ENCODE measurements at places on chromosomes 1 and 21.

DNA sequence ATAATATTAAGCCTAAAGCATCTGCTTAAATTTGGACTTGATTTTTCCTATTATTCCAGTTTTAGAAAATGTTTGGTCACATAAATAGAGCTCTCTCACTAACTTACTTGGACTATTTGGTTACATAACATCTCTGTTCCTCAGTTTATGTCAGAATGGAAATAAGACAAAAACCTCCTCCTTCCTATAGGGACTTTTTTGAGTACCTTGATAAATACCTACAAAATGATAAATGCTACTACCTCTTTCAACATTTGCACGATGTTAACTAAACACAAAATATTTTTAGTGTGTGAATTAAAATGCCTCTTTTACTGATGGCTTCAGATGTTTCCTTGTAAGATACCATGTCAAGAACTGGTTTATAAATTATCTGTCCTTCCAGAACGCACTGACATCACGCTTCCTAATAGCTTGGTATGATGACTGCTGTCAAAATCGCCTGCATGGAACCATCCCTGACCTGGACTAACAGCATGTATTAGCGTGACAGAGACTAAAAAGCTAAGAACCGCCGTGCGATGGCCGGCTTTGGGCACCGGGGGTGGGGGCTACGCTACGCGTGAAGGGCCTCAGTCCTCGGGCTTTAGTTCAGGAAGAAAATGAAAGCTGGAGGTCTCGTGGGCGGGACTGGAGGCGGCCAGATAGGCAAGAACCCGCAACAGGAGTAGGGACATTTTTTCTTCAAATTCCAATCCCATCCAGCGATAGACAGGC is 133.2 kb upstream of the BARHL2 start:
- peak; percentile 56 for DNase-seq

- DNase-seq = peak; percentile 27
Measured at GRCh38 chr1:6521536-6521935, 30.1 kb upstream of the PLEKHG5 start.

DNA sequence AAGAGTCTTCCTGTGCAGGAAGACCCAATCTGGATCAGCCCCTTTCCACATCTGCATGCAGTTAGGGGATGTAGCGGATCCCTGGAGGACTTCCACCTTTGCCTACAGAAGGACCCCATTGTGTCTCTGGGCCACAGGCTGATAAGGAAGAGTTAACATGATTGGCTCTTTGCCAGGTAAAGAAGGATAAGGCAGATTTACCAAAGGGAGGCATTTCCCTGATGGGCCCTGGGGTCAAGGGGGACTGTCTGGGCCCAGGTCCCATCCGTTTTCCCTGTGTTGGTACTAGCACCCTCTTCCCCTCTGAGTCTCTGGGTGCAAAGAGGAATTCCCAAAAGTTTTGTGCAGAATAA is 29.1 kb downstream of the SLC26A9 start:
- no peak for DNase-seq

DNA sequence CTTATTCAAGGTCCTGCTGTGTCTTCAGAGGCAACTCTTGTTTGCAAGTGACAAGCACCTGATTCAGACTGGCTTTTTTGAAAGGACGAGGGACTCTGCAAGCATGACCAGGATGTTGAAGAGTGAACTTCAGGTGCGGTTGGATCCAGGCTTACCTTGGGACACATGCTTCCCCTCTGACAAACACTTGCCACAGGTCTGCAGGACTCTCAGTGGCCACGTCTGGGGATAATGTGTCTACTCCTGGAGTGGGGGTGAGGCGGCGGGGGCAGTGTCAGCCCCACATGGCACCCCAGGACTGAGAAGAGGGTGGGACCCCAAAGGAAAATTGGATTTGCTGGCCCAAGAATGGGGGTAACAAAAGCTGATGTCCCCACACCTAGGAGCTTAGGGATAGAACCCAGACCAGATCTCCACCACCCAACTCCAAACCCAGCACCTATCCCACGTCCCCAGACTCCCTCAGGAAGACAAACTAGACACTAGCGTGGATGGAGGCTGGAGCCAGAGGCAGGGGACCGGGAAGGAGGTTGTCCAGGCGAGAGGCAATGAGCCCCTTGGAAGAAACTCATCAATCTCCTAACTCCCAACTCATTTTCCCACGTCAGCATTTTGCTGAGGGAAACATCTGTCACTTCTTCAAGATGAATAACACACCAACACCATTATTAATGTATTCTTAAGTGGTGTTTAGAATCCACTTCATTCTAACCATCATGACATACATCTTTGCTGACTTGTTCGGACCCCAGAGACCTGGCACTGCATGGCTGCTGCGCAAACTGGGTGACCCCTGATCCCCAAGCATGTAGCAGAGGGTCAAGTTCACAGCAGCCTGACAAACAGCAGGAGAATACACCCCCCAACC is 32.0 kb upstream of the LAPTM5 start:
- no peak for DNase-seq

- peak; percentile 25 for DNase-seq
Measured at GRCh38 chr21:32083197-32083596, 195.7 kb downstream of the MIS18A start.

GRCh38 chr21:46431448-46431847 is 27.2 kb upstream of the DIP2A start:
- DNase-seq = no peak

- no peak for DNase-seq
Measured at GRCh38 chr1:155057788-155058211, 5.7 kb upstream of the EFNA4 start.

- no peak for DNase-seq
Measured at GRCh38 chr1:16205891-16206546, 6.4 kb downstream of the ARHGEF19 start.

- DNase-seq = peak; percentile 48
Measured at GRCh38 chr1:177945943-177946650, 23.8 kb downstream of the SEC16B start.

DNA sequence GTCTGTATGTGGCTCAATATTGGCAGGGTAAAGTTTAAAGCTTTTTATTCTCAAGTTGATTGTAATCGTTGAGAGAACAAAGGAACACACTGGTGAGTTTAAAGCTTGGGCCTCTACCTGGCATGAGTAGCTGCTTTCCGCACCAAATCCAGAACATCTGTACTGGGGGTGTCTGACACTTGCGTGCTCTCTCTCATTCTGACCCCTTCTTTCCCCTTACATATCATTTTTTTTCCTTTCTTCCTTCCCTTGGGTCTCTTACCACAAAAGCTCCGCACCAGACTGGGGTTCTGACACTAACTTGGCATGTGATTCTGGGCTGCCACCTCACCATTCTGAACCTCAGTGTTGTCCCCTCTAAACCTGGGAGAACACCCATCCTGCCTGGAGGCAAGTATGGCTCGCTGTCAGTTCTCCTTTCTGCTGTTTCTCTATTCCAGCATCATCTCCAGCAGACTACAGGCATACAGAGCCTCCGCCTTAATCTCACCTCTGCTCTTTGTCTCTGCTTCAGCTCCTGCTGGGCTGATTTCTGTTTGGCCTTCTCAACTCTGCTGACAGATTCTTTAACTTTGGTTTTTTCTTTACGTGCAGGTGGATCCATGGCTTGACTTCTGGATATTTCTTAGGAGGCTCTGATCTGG is 859 bp upstream of the ERMAP start:
- no peak for DNase-seq

- DNase-seq = no peak
Measured at GRCh38 chr1:205538235-205538840, 33.9 kb downstream of the CDK18 start.

GRCh38 chr1:43004587-43005459 is 46.2 kb upstream of the SLC2A1 start:
- no peak for DNase-seq

GRCh38 chr1:25794325-25794724 is 5.7 kb upstream of the SELENON start:
- no peak for DNase-seq

GRCh38 chr1:32494711-32495337 is 30.0 kb downstream of the ZBTB8B start:
- DNase-seq = no peak

GRCh38 chr21:34793471-34793870 is 124.7 kb downstream of the CLIC6 start:
- DNase-seq = no peak

DNA sequence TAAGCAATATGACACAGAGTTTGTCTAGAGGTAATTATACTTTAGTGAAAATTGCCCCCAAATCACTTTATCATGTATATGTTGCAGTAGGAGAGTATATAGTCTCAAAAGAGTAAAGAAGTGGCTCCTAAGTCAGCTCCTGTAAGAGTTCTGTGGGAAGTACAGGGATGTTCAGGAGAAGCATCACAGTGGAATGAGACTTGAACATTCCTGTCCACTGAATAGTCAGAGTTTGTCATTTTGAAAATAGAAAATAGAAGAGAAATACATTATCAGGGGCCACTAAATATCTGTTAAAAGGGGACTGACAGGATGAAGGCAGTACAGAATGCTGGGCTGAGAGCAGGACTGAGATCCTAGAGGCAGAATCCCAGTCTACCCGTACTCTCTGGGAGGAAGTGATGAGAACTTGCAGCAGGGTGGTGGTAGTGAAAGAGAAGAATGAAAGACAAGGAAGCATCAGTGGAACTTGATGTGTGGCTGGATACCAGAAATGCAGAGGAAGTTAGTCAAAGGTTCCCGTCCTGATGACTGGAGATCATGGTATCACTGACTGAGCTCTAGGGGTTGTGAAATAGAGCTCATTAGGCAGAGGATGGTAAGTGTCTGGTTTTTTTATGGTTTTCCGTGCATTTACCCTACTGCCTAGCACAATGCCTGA is 153.4 kb downstream of the FMN2 start:
- no peak for DNase-seq

- no peak for DNase-seq
Measured at GRCh38 chr1:10070206-10070605, 37.4 kb downstream of the UBE4B start.

DNA sequence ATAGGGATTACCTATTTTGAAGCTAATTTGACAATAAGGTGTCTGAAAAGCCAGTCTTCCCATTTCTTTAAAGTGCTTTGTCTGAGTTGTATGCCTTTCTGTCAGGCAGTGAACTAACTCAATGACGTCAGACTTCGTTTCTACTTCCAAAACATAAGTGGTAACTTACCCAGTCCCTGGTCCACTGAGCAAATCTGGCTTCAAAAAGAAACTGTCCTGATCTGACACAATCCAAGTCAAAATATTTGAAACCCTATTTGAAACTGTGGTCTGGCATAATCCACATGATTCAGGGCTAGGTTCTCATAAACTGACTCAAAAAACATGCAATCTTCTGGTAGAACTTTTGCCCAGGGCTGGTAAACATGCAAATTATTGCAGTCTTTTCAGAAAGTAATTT is 34.0 kb downstream of the DIRAS3 start:
- DNase-seq = no peak

DNA sequence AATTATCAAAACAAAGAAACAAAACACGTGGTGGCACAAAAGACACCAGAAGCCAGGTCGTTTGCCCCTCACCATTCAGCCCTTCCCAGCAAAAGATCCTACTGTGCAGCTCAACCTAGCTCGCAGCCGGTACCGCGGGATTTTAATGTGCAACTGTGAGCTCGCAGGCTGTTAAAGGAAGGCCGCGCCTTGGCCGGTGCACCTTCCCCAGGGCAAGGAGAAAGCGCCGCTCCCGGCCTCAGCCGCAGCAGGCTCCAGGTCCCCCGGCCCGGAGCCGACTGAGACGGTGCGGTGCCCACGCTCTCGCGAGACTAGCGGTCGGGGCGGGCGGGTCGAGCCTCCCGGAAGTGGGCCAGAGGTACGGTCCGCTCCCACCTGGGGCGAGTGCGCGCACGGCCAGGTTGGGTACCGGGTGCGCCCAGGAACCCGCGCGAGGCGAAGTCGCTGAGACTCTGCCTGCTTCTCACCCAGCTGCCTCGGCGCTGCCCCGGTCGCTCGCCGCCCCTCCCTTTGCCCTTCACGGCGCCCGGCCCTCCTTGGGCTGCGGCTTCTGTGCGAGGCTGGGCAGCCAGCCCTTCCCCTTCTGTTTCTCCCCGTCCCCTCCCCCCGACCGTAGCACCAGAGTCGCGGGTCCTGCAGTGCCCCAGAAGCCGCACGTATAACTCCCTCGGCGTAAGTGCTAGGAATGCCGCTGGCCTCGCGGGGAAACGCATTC is at the start of gene AGL:
AGL (plus strand) TSS at position 618 of the 715 bp plus-strand sequence. CDS start 682 bp downstream, outside the sequence.
- DNase-seq = peak; percentile 87

GRCh38 chr1:2187619-2188018 is 7.0 kb downstream of the FAAP20 start:
- DNase-seq = no peak

- no peak for DNase-seq
Measured at GRCh38 chr1:56326056-56326455, 253.3 kb downstream of the PLPP3 start.

GRCh38 chr21:31446226-31446855 is 102.3 kb upstream of the TIAM1 start:
- DNase-seq = no peak

- no peak for DNase-seq
Measured at GRCh38 chr1:19597496-19598309, 46.4 kb upstream of the NBL1 start.

- no peak for DNase-seq
Measured at GRCh38 chr1:183578856-183579255, 11.4 kb downstream of the NCF2 start.

DNA sequence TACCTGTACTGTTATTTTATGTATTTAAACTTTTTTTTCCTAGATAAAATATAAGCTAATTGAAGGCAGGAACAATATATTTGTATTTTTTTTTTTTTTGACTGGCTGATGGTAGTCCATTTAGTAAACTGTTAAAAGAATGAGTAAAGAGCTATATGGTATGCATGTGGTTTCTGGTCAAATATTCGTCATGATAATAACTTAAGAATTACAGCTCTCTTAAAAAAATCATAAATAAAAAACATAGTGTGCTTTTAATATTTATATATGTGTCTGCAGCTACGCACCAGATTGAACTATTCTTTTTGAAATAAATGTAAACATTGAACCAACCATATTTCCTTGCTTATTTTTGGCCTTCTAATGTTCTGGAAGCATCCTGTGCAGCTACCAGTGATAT is 272.3 kb upstream of the C1orf105 start:
- no peak for DNase-seq

GRCh38 chr1:147171399-147172167 is 687 bp downstream of the PRKAB2 start:
- no peak for DNase-seq

DNA sequence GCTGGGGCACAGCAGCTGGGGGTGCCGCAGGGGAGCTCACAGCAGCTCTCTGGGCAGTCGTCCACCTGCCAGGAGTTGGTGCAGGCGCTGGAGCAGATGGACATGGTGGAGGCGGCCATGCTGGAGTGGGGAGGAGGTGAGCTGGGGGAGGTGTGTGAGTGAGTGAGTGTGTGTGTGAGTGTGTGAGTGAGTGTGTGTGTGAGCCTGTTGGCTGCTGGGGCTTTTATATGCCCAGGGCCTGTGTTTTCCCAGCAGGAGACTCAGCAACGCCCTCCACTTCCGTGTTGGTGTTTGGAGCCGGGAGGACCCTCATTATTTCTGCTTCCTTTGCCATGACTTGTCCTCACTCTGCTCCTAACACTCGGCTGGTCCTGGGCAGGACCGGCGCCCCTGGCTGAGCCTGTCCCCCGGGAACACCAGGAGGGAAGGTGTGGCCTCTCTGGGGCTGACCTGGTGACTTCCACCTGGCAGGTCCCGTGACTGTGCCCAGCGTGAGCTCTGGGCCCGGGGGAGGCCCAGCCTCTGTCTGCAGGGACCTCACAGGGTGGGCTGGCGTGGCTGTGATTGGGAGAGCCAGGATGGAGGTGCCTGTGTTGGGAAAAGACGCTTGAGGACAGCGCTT is at the start of gene KRTAP10-2:
KRTAP10-2 (minus strand) TSS at position 166 of the 622 bp plus-strand sequence; CDS start at position 119, 47 bp downstream.
- no peak for DNase-seq
